ENCODE measurements at places on chromosomes 12 and 14.

DNA sequence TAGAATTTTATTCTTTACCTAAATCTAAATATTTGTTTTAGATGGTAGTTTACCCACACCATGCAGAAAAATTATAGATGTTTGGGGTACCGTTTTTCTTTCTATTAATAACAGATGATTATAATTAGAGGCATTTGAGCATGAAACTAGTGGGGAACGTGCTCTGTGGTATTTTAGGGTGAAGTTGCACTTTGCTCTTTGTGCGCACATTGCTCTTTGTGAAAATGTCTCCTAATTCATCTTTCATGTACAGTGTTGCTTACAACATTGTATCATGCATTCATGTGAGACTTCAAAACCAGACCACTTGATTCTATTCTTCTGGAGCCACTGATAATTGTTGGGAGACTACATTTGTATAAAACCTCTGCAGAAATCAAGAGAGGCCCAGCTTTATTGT is 449.1 kb upstream of the RGS6 start:
- no peak for DNase-seq

- DNase-seq: no peak
Measured at GRCh38 chr14:91830777-91831176, 36.6 kb downstream of the TC2N start.

DNA sequence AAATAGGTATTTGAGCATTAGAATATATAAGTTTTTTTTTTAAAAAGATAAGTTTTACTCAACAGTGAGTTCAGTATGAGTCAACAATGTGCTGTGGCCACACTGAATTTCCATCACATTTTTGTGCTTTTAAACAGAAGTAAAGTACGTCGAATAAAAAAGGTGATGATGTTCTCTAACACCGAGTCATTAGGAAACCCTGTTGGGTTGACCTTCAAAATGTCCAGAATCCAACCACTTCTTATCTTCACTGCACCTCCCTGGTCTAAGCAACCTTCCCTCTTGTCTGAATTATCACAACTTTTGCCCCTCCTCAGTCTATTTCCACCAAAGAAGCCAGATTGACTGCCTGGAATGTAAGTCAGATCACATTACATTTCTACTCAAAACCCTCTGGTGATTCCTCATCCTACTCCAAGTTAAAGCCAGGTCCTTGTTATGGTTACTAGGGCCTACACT is 43.0 kb upstream of the SYCP3 start:
- no peak for DNase-seq

DNA sequence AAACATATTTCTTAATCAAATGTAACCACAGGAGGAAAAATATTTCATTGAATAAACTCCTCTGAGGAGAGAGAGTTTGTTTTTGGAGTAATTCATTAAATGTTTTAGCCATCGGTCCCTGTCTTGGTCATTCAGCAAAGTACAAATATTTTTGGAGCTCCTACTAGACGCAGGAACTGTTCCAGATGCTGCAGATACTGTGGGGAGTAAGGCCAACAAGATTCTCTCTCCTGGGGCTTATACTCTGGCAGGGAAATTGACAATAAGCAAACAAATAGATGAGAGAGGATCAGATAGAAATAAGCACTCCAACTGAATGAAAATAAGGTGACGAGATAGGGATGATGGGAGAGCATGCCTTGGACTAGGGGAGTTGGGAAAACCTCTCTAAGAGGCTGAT is 264.1 kb downstream of the TTC8 start:
- DNase-seq: no peak

- DNase-seq: no peak
Measured at GRCh38 chr12:18467620-18468245, 206.4 kb downstream of the PIK3C2G start.

GRCh38 chr12:42019746-42020145 is 124.9 kb downstream of the GXYLT1 start:
- no peak for DNase-seq

DNA sequence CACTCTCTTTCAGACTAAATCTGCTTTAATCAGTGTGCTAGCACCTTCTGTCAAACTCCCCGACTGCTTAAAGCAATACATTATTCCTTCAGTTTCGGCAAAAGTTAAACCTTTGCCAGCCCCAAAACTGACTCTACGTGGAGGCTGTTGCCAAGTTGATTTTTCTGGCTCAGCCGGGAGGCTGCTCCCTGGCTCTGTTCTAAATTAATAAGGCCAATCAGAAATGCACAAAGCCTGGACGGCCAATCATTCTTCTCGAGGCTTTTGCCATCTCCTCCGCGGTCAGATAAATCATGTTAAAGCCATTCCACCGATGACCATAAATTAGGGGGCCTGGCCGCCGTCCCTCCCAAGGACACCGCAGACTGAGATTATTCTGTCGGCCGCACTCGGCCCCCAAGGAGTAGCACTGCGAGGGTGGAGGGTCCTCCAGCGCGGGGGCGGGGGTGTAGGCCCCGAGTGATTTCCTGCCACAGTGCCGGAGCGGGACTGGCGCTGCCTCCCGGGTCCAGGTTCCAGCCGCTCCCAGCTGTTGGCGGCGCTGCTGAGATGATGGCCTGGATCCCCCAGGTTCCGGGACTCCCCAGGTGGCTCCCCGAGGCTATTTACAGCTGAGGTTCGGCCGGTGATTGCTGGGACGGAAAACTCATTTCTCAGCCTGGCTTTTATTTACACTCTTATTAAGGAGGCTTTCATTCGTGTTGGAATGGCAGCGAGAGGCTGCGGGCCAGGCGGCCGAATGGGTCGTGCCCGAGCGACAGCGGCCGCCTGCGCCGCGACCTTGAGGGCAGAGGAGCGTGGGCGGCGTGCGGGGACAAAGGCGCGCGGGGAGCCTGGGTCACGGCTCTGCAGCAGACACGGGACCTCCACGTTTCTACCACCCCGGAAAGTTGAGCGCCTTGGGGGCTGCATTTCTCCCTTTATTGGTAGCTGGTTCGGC is 165.1 kb downstream of the MON2 start:
- DNase-seq: no peak

DNA sequence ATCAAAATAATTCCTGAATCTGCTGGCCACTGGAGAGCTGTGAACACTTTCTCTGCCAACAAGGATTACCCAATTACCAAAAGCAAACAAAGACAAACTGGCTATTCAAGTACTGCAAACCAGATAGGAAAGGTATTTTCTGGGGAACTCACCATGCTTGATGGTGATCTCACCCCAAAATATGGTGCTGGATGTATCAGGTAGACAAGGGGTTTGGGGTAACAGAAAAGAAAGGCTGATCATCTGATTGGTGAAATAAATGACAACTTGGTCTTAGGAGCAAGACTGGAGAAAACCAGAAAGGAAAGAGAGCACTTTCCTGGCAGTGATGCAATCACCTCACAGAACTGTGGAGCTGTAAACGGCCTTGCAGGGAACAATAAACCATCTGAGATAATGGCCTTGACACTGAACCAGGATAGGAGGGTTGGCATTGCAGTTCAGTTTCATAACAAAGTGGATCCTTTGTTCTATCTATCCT is 31.0 kb upstream of the NPFF start:
- no peak for DNase-seq

GRCh38 chr12:93902736-93903562 is 225.8 kb downstream of the CRADD start:
- no peak for DNase-seq

DNA sequence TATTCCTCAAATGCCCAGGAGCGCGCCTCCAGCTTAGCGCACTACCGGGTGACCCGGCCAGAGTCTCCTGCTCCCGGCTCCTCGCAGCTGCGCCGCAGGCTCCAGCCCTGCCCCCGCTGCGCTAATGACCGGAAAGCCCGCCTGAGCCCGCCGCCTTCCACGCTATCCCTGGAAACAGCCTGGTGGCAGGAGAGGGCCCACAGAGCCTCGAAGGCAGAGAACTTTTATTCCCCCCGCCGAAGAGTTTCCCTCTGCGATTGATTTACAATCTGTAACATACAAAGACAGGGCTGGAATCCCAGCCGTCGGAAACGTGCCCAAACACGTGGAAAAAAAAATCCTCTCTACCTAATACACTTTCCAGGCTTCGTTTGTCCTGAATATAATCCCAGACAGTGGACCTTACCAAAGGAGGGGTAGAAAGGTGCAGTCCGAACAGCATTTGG is 1.5 kb downstream of the COL2A1 start:
- DNase-seq: no peak

DNA sequence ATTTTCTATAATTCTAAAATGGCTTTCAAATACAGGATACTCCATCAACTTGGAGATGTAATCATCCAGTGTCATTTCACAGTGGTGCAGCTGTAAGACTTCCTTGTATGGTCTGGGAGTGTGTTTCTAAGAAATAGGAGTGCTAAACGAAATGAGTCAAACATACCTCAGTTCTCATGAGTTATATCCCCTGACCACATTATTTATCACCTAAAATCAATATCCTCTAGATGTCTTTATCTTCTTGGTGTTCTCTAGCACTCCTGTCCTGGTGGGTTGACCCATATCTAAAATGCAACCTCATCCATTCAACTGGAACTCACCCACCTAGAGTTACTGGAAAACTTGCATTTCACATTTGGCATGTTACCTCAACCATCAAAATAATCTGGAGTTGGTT is 33.2 kb downstream of the TMEM30B start:
- no peak for DNase-seq

GRCh38 chr12:111807232-111807631 is 34.8 kb upstream of the MAPKAPK5 start:
- DNase-seq: no peak

DNA sequence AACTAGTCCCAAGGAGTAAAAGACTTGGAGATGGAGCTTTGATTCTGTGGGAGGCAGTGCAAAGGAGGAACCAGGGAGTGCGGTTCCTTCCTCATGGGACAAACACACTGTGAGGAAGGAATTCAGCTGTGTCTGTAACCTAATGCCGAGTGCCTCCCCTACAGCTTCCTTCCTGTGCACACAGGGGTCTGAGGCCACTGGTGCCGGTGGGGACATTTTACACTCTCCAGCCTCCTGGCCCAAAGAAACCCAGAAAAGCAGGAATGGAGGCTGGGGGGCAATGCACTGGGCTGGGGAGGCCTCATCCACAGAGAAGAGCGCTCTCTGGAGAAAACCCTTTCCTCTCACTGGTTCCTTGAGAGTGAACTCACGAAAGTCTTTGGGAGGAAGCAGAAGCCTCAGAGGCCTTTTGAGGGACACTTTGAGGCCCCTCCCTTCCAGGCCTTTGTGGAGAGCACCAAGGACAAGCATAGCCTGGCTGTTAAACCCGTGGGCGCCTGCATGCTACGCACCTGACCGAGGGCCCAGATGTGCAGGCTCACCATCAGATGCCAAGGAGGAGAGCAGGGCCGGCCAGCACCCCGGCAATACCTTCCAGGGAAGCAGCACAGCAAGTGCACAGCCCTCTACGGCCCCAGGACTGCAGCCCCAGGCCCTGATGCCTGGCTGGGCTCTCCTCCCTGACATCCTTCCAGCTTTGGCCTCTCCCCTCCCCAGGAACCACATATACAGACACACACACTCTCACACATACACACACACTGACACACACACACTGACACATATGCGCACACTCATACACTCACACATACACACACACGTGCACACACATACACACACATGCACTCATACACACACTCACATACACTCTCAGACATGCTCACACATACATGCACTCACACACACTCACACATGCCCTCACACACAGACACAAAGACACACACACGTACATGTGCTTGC is 52.0 kb downstream of the NFKBIA start:
- no peak for DNase-seq

- DNase-seq: no peak
Measured at GRCh38 chr12:26046906-26047305, 77.9 kb downstream of the BHLHE41 start.

GRCh38 chr12:45415393-45415817 is 199.5 kb downstream of the ANO6 start:
- DNase-seq: no peak

DNA sequence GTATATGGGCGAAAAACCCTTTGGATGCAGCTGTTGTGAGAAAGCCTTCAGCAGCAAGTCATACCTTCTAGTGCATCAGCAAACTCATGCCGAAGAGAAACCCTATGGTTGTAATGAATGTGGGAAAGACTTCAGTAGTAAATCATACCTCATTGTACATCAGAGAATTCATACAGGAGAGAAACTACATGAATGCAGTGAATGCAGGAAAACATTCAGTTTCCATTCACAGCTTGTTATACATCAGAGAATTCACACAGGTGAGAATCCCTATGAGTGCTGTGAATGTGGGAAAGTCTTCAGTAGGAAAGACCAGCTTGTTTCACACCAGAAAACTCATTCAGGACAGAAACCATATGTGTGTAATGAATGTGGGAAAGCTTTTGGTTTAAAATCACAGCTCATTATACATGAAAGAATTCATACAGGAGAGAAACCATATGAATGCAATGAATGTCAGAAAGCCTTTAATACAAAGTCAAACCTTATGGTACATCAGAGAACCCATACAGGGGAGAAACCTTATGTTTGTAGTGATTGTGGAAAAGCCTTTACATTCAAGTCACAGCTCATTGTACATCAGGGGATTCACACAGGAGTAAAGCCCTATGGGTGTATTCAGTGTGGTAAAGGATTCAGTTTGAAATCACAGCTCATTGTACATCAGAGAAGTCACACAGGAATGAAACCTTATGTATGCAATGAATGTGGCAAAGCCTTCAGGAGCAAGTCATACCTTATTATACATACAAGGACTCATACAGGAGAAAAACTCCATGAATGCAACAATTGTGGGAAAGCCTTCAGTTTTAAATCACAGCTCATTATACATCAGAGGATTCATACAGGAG is 21.4 kb downstream of the ZNF268 start:
- DNase-seq: no peak

GRCh38 chr14:95523051-95523814 is 6.8 kb upstream of the SYNE3 start:
- DNase-seq: no peak

GRCh38 chr12:14836336-14837210 is 6.8 kb downstream of the ART4 start:
- no peak for DNase-seq

DNA sequence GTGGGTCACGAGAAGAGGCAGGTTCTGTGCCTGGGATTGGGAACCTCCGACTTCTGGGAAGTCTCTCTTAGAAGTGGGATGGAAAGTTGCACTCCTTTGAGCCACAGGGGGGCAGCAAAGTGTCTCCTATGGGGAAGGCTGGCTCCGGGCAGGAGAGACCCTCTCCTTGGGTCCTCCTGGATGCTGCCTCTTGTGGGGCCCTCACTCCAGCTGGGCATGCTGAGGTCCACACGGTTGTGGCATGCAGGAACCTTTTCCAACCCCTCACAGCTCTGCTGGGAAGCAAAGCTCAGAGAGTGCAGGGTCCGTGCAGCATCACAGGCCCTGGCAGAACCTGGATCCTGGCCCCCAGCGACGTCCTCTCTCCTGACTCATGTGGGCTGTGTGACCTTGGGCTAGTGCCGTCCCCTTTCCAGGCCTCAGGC is 17.4 kb downstream of the SDSL start:
- DNase-seq: no peak
